ENCODE measurements at places on chromosomes 11 and 22.

DNA sequence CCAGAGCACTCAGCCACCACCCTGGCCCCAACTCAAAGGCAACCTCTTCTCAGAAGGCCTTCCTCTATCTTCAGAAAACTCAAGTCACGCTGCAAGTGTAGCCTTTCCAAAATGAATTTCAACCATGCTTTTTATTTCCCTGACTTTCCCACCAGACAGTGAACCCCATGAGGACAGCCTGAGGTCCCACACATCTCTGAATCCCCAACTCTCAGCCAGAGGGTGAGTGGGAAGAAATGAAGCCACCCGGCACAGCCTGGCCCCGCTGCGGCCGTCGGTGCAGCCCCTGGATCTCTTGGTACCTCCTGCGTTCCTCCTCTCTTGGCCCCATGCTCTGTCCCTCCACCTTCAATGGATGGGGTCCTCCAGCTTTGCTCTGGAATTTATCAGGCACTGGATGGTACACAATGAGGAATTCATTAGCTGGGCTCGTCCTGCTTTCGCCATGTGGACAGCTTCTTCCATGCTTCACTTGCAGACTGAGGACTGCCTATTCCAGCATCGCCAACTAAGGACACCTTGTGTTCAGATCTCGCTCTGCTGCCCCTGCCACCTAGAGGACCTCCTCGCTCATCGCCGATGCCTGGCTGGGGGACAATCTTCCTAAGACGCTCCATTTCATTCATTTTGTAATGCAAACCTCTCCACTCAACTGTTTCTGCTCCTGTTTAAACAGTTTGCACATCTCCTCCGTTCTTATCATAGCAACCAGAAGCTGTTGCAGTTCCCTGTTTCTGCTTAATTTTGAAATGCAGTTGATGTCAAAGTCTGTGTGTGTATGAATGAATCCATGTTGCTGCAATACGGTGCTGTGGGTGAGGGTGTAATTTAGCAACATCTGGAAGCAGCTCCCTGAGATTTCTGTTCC, 672.1 kb downstream of the TBC1D22A start:
- no peak for DNase-seq

DNA sequence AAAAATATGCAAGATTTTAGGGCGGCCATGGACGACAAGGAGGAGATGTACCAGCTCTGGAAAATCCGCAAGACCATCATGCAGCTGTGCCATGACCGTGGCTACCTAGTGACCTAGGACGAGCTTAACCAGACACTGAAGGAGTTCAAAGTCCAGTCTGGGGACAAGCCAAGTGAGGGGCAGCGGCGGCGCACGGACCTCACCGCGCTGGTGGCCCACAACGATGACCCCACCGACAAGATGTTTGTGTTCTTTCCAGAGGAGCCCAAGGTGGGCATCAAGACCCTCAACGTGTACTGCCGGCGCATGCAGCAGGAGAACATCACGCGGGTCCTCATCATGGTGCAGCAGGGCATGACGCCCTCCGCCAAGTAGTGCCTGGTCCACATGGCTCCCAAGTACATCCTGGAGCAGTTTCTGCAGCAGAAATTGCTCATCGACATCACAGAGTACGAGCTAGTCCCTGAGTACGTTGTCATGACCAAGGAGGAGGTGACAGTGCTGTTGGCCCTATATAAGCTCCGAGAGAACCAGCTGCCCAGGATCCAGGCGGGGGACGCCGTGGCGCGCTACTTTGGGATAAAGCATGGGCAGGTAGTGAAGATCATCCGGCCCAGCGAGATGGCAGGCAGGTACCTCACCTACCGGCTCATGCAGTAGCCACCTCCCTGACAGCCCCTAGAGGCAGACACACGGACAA, 43.5 kb upstream of the ZC3H12C start:
- no peak for DNase-seq

GRCh38 chr22:46483353-46483752, 54.1 kb downstream of the CELSR1 start:
- DNase-seq: no peak

DNA sequence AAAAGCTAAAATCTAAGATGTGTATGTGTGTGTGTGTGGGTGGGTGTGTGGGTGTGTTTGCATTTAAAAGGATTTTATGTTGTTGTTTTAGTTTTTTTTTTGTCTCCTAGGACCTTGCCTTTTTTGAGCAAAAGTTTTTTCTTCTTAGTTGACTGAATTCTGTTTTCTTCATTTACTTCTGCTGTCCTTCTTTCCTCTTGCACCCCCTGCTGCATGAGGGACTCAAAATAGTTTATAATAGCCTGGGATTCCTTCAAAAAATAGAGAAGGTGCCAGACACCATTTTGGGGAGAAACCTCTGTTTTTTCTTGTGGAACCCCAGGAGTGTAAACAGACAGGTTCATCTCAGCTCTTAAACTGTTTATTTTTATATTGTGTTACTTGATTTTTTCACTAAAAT, 817.7 kb downstream of the TBC1D22A start:
- DNase-seq: no peak

GRCh38 chr11:66593650-66594049, 665 bp downstream of the CCS start:
- DNase-seq: no peak

GRCh38 chr22:44701824-44702478, at the start of gene PRR5:
TSS of gene PRR5 (plus strand) at chr22:44702204. CDS start at chr22:44702475, 271 bp downstream.
- peak; percentile 77 for DNase-seq

DNA sequence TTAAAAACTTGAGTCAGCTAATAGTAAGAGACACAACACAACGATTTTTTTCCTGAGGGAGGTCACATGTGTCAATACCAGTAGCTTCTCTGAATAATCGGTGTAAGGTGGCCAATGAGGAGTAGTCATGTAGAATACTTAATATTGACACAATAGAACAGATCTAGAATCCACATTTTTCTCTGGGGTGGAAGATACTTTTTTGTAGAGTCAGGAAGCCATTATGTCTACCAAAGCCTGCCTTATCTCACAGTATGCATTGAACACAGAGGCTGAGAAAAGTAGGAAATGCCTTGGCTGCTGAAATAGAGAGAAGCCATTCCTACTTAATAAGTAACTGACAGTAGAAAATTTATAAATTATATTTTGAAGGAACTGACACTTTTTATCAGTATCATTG, 725.0 kb downstream of the METTL15 start:
- no peak for DNase-seq

GRCh38 chr11:104836691-104837090, 61.6 kb downstream of the CASP12 start:
- no peak for DNase-seq

- DNase-seq: no peak
These were observed 52.0 kb upstream of the SUSD2 start for GRCh38 chr22:24129263-24129651.

DNA sequence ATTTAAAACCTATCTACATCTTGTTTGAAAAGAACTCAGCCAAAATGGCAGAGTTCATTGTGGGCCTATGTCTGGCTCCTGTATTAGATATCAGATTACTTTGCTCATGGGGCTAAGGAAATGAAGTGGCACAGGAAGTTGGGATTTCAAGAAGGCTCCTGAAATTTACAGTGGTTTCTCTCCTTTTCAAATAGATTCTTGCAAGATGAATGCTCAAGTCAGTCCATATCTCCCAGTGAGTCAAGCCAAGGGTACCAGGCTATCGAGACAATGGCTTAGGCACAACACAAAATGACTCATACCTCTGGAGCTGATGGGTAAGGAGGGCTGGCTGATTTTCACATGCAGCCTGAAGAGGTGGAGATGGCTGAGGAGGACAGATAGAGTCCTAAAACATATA, 24.1 kb upstream of the APOA1 start:
- no peak for DNase-seq

GRCh38 chr22:36846271-36846670, 14.5 kb upstream of the NCF4 start:
- no peak for DNase-seq

GRCh38 chr11:22787551-22788162, 41.9 kb downstream of the SVIP start:
- no peak for DNase-seq

GRCh38 chr11:89660234-89660633, 49.9 kb upstream of the TRIM77 start:
- no peak for DNase-seq

DNA sequence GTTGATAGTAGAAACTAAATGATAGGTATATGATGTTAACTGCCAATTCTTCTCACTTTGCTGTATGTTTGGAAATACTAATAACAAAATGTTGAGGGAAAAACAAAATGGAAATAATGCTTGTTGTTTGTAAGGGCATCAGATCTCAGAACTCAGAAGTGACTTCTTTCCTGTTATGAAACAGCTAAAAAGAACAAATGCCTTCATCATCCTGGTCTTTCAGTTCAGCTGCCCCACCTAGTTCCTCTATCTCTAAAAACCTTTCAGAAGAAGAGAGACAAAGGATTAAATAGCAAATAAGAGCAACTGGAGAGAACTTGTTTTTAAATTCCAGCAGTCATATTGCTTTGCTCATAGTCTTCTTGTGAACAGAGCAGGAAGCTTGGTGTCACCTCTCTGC, 345.3 kb upstream of the NCAM1 start:
- no peak for DNase-seq

DNA sequence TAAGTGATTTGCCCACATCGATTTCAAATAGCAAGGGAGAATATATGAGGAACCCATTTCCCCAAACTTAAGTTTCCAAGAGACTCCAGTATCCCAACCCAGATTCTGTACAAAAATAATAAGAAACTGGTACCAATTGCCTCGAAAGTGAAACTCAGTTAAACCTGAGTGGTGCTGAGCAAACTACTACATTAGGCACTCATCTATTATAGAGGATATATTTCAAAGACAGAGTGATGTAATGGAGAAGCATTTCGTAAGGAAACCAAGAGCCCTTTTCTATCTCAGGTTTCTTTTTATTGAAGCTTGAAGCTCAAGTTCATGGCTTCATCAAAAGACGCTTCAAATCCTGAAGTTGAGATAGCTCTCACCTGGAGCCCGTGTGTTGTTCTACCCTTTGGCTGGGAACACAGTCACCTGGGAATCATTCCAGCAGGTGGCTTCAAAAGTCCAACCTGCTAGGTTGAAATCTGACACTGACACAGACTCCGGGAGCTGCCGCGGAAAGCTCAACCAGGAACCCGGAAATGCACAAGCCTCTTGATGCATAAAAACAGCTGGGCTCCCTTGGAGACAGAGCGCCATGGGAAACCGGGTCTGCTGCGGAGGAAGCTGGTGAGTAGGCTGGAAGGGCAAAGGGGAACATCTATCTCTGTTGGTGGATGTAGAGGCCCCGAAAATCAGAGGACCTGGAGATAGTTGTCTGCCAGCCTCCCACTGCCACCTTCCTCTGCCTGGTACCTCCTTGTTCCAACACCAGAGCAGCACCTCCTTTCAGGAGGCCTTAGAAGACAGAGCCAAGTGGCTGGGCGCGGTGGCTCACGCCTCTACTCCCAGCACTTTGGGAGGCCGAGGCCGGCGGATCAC, at the start of gene C11orf52:
C11orf52 (plus strand) TSS at position 524 of the 867 bp plus-strand sequence; CDS start at position 584, 60 bp downstream.
- DNase-seq: no peak

DNA sequence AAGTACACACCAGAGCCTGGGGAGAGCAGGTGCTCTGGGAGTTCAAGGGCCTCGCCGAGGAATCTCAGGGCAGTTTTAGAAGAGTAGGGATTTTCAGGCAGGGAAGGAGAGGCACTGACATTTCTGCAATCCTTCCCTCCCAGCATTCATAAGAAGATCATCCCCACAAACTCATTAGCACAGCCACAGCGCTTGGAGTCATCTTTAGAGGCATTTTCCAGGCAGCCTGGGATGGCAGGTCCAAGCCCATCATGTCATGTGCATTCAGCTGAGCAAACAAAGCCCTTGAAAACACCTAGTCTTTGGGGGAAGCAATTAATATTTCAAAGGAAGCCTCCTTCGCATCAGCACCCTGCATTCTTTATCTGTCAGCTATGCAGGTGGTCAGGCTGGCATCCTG, 43.8 kb downstream of the MAP6 start:
- no peak for DNase-seq

DNA sequence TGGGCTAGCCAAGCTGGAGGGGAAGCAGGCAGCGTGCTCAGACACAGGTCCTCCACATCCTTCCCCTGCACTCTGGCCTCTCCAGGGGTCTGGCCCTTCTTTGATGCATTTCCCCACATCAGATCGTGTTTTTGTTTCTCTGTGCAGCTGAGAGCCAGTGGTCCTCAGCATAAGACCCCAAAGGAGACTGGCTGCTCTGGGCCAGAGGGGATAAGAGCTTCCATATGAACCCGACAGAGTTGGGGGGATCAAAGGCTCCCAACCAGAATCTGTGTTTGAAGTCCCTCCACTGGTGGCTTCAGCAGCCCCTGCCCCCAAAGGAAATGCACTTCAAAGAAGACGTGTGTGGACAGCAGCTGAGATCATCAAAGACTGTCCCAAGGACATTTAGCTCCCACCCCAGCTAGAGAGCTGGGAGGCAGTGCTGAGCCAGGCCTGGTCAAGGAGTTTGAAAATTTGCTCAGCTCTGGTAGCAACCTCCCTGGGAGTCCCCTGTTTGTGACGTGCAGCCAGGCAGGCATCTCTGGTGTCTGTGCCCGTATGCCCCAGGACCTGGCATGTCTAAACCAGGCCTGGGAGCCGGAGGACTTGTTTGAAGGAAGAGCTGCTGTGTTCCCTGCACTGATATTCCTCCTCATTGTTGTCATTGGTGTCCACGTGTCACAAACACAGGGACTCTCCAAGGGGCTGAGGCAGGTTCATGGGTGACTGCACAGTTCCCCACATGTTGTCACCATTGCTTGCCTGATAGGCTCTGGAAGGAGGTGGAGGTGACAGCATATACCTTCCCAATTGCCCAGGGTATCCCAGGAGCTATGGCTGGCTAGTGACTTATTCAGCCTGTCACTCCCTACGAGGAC, 99.0 kb downstream of the AMOTL1 start:
- DNase-seq: no peak

- peak; percentile 75 for DNase-seq
These were observed 1.2 kb upstream of the TMEM45B start for GRCh38 chr11:129814244-129815014.

- DNase-seq: no peak
These were observed 71.3 kb upstream of the SLN start for GRCh38 chr11:107783121-107783520.

- no peak for DNase-seq
These were observed 52.2 kb downstream of the IGLL5 start for GRCh38 chr22:22939588-22940368.

DNA sequence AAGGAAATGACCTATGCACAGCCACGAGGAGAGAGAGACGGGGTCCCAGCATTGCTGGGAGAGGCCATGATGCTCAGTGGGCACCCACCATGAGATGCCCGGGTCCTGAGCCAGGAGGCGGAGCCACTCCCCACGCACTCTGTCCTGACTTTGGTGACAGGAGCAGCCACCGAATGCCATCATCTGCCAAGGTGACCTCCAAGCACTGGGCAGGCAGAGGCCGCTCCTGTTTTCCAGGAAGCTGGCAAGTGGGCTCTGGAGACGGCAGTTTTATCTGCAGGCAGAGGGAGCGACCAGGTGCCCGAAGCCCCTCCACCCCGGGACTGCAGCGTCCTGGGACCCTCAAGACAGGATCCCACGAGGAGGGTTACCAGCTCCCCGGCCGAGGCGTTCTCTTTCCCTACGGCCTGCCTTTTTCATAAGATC, 453.9 kb downstream of the BRD1 start:
- no peak for DNase-seq

DNA sequence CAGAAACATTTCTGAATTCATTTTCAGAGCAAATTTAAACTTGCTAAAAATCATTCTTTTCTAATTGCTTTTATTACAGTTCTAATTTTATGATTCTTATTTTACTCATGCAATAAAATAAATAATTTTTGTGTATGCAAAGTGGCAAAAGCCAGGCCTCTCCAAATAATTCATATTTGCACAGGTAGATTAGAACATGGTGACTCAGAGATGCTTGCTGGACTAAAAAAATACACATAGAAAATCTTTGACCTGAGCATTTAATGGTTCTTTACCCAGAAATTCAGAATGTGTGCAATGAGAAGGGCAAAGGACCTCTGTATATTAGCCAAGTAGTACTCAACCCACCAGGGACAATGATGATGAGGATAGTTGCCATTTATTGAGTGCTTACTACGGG, 15.3 kb downstream of the MAP6 start:
- no peak for DNase-seq

All from stimulated activated naive CD4-positive, alpha-beta T cell treated with Interleukin-2 at 50 U/mL for 16 hours (primary cell).